Activated CD8-positive, alpha-beta memory T cell treated with anti-CD3 and anti-CD28 coated beads for 48 hours (primary cell): ENCODE measurements at places on chromosomes 12 and 14.

DNA sequence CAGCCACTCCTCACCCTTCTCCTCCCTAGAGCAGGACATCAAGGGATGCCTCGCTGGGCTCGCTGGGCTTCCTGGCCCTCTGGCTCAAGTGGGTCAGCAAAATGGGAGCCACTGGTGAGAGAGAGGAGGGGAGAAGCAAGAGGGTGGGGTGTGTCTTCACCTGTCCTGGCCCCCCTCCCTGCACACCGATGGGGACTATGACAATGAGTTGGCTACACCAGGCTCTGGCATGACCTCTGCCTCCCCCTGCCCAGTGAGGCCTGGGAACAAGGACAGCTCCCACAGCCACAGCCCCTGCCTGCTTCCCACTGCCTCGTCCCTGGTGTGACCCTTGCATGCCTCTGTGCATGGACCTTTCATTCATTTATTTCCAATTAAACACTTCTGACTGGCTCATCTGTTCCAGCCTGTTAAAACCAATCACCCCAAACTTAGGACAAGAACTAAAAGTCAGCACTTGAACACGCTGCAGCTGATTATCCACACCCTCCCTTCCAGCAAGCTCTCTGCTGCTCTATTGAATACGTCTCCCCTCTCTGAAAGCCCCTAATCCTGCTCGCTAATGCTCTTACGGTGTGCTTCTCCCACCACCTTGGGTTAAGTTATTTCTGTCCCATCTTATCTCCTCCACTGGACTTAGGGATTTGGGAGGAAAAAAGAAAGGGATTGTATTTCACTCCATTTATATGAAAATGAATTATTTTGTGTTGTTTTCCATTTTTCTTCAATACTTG lies 5.8 kb upstream of the PPP2R5C start:
- no peak for DNase-seq

- no peak for DNase-seq
Measured at GRCh38 chr14:88005978-88006851, 1.3 kb downstream of the GPR65 start.

DNA sequence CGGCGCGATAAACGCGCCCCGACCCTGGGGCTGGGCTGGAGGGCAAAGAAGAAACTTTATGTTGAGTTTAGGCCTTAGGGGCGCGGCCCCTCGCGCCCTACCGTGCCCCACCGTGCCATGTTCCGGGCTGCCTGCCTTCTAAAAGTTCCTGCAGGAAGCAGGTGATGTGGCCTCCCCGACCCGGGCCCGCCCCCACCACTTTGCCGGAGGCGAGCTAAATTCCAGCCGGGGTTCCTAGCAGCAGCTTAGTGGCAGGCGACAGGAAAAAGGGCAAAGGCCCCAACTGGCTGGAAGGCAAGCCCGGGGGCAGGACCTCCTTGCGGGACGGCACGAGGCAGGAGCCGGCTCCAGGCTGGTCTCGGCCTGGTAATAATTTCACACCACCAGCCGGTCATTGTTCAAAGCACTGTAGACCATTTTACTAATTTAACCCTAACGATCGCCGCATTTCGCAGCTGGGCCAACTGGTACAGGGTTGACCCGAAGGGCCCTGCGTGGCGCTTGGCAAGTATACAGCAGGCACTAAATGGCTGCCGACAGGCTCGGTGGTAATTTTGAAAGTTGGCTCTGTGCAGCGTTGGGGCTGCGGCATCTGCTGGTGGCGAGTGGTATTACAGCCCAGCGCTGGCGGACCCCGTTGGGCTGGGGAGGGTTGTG lies 895 bp upstream of the CCDC88C start:
- peak; percentile 60 for DNase-seq

DNA sequence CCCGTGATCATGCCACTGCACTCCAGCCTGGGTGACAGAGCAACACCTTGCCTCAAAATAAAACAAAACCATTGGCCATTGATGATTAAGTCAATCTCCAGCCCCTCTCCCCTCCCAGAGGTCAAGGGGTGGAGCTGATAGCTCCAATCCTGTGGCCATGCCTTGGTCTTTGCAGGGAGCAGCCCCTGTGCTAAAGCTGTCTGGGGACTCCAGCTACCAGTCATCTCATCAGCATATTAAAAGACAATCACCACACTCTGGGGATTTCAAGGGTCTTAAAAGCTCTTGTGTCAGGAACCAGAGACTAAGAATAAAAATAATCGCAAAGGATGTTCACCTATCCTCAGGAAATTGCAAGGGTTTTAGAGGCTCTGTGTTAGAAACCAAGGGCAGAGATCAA lies 30.6 kb downstream of the HCAR2 start:
- no peak for DNase-seq

DNA sequence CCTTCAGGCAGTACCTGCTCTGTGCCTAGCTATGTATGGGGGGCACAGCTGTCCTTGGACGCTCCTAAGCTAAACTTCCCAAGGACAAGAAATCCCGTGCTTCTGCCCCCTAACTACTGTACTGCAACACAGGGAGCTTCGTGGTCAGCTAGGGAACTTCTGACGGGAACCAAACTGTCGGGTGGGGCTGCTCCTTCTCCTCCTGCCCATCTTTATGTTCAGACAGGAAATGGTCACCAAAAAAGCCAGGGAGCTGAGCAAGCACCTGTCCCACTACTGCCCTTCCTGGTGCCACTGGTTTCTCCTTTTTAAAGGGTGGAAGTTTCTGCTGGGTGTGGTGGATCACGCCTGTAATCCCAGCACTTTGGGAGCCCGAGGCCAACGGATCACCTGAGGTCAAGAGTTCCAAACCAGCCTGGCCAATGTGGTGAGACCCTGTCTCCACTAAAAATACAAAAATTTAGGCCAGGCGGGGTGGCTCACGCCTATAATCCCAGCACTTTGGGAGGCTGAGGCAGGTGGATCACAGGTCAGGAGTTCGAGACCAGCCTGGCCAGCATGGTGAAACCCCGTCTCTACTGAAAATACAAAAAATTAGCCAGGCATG lies 26.6 kb downstream of the PXN start:
- DNase-seq, result no peak

- no peak for DNase-seq
Measured at GRCh38 chr12:62328296-62328921, 68.2 kb downstream of the USP15 start.

DNA sequence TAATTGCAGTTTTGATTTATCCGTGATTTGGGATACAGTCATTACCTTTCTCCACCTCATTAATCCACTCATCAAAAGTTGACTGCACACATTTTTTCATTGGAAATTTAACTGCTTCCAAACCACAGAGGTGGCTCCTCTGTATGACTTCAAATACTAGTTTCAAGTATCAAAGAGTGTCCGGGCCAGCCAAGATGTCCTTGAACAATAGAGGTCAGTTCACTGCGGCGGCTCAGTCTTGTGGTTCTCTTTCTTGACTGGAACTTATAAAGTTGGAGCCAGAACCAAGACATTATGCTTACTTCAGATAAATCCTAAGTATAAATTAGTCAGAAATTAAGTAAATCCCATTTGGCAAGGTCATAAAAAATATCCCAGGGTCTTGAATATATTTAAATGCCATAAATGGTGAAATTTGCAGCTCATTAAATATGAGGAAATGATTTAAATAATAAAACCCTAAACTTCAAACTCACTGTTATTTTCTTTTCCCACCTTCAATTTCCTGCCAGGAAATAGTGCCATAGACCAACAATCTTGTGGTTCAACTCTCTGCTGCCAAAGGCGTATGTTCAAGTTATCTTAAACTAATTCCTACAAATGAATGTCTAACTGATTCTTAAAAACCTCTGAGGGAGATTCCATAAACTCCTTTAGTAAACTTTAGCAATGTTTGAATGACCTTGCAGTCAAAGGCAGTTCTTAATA lies 360.8 kb downstream of the AEBP2 start:
- no peak for DNase-seq

- DNase-seq, result no peak
Measured at GRCh38 chr12:47687636-47688035, 18.2 kb downstream of the RPAP3 start.

- DNase-seq, result no peak
Measured at GRCh38 chr12:107895966-107896365, 121.5 kb downstream of the ASCL4 start.

GRCh38 chr14:22811722-22812121 lies 3.5 kb downstream of the SLC7A7 start:
- no peak for DNase-seq

GRCh38 chr12:19850346-19851065 lies 411.2 kb downstream of the AEBP2 start:
- DNase-seq, result no peak

DNA sequence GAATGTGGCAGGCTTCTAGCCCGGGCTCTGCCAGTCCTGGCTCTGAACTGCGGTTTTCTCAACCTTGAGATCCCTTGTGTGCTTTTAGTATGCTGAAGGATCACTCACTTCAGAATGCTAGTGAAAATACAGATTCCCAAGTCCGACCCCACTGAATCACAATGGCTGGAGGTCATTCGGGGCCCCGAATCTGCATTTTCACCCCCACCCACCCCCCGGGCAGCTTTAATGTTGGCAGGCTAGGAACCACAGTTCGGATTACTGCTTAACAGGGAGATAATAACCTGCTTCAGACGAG lies 573 bp upstream of the SUSD6 start:
- no peak for DNase-seq

DNA sequence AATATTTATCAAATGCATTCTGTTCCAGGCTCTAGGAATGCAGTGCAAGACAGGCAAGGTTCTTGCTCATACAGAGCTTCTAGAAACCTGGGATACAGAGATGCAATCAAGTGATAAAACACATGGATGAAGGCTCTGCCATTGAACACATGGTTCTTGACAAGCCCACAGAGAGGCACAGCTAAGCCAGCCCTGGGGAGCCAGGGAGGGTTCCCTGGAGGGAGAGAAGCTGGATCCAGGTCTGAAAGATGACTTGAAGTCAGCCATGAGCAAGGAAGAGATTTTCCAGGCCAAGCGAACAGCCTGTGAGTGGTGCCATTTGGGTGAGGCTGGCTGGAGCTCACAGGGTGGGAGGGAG lies 66.2 kb downstream of the IRF2BPL start:
- DNase-seq, result no peak

DNA sequence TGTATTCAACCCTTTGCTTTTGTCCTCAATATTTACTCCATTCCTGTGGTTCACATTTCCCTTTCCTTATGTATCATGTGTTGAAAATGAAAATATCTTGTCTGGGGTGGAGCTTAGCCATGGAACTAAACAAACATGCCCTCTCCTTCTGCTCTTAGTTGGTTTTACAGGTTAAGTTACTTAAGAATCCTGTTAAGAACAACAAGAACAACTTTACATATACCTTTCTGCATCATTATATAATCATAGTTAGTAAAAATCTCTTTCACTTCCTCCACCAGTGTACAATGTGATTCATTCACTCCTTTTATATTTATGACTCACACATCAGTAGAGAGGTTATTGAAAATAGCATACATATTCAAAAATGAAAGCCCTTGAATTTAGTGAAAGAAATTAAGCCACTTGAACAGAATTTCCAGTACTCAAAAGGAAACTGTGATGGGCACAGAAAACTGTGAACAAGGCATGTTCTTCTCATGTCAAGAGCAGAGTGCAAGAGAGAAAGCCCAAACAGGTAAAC lies 307.7 kb downstream of the CCDC91 start:
- DNase-seq, result no peak

GRCh38 chr12:54658306-54659264 lies 10.4 kb upstream of the DCD start:
- no peak for DNase-seq

GRCh38 chr12:112961536-112961935 lies 16.8 kb upstream of the OAS2 start:
- no peak for DNase-seq

DNA sequence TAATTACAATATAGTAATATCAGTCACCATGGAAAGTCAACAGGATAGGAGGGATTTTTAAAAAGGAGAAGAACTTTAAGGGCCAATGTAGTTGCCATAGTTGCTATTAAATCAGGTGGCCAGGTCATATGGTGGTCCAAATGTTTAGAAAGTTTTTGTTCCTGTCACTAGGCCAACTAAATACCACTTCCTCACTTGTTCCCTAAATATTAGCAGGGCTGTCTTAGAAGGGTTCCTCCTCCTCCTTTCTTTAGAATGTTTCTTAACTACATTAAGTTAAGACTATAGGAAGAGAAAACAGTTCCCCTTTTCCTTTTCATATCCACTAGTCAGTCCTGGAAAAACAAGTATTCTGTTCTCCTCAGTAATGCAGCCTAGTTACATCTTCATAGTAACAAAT lies 50.3 kb downstream of the MON2 start:
- no peak for DNase-seq

DNA sequence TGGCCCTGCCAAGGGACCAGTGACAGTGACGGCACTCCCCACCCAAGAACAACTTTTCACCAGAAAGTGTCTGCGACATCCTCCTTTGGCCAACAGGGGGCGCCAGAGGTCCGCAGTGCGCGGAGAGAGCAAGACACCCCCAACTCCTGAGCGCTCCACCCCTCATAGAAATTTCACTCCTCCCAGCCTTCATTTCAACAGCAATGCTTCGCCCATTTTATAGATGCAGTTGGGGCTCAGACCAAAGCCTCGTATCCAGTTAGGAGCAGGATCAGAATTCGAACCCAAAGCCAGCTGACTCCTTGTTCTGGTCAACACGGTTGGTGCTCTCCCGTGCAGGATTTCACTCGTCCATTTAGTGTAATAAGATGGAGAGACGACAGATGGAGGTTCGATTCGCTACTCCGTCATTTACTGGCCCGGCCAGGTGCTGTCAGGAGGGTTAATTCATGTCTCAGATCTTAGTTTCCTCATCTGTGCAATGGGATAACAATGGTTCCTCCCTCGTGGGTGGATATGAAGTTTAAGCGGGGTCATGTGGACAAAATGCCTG lies 2.4 kb upstream of the POP5 start:
- peak; percentile 43 for DNase-seq

DNA sequence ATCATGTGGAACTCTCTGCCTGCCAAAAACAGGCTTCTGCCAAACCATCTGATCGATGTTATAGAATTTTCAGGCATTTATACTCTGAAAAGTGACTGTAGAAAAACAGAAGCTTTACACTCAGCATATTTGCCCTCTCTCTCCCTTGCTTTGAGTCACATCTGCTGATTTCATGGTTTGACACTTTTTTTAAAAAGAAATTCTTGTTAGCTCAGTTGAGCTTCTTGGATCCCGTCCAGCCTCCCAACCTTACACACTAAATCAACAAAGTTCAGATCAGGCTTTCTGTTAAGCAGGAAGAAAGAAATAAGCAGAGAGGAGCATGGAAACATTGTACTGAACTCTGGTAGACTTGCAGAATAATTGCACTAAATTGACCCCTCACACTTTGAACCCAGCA lies 193.6 kb upstream of the SEL1L start:
- no peak for DNase-seq

- no peak for DNase-seq
Measured at GRCh38 chr12:15682826-15683225, 106.4 kb downstream of the EPS8 start.

DNA sequence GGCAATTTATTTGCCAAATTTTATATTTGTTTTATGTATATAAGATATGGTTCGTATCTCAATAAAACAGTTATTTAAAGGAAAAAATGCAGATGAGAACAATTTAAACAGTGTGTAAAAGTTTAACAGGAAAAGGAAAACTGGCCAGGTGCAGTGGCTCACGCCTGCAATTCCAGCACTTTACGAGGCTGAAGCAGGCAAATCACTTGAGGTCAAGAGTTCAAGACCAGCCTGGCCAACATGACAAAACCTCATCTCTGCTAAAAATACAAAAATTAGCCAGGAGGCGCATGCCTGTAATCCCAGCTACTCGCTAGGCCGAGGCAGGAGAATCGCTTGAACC lies 22.3 kb downstream of the G2E3 start:
- DNase-seq, result no peak

- no peak for DNase-seq
Measured at GRCh38 chr14:38248321-38249028, 7.4 kb downstream of the CLEC14A start.
